ENCODE measurements at places on chromosomes 12 and 14. TPM values are rescaled to one million over a fixed set of nuclear protein-coding genes. Genes with fewer than 3 reads are reported as not detected.

The IL22 gene
- not detected for total RNA-seq

DNA sequence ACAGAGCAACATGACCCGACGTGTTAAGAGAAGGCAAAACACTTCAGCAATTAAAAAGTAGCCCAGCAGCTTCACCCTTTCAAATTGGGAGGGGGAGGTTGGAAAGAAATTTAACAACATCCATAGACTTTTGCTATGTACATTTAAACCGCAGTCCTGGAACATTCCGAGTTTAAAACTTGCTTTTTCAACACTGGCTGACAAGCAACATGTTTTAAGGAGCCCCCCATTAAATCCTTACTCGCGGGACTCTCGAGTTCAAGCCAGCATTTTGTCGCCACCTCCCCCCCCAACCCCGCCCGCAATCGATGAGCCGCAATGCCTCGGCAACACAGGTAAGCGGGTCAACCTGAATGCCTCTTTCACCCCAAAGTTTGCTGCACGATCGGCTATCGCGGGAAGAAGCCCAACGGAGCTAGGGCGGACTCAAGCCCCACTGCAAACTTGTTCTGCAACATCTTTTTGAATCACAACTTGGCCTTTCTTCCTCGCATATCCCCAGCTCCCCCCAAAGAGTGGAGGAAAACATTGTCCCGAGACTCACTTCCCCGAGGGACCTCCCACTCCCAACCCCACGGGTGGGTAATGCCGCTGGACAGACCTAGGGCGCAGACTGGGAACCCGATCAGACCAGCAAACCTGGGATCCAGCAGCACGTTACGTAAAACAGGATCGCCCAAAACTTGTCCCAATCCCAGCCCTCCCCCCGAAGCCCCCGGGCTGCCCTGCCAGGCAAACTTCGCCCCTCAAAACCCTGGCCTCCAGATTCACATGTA lies 777 bp downstream of the ZFP36L1 start:
- no peak for DNase-seq

The EXD2 gene
- total RNA-seq: 17.2 TPM

DNA sequence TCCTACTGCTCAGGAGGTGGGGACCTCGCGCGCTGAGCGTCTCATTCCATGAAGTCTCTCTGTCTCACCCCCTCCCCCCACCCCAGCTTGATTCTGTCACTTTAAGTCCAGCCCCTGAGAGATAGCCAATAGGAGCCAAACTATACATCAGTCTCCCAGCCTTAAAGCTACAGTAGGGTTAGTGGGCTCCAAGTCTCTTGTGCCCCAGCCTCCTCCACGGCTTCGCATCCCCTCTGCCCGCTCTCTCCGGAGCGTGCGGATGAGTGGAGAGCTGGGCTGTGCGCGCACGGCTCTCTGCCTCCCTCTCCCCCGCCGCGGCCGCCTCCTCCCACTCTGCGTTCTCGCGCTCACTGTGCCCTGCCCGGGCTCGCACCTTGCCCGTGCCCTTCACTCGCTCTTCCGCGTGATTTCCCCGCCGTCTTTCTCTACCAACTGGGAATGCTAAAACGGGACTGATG lies at the start of gene ESRRB:
ESRRB (plus strand) TSS at position 191 of the 458 bp plus-strand sequence; CDS start at position 456, 265 bp downstream.
- no peak for DNase-seq

The CCDC197 gene
- not detected for total RNA-seq

GRCh38 chr14:47674543-47675465 lies 601 bp downstream of the MDGA2 start:
- no peak for DNase-seq

DNA sequence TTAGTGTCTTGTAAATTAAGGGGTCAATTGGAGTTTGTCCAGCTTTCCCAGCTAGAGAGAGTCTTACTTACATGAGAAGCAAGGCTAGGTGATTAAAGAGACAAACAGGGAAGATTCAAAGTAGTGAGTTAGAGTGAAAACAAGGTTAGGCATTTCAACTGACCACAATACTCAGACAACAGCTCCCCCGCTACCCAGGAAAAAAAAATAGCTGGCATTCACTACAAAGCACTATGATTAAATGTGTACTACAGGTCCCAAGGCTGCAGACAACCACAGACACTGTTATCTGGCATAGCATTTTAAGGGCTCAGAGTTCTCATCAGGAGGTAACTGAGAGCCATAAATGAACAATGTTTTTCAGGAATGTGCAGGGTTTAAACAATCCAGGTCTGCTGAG lies 680.9 kb downstream of the TMEM121 start:
- no peak for DNase-seq

DNA sequence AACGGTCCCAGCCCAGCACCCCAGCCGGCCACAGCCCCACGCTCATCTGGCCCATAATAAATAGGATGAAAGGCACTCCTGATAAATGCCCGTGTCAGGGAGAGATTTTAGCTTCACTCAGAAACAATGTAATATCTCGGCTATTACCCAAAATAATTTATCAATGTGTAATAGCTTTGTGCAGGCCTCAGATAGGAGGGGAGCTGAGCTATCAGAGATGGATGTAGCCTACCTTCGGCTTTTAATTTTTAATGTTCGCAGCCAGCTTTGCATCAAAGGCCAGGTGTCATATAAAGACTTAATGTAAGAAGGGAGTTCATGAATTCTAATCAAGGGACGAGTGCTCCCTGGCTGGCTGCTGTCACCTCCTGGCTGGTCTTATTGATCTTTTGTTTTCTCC lies 171.9 kb downstream of the ESRRB start:
- no peak for DNase-seq

GRCh38 chr14:102085948-102086708 lies 716 bp downstream of the HSP90AA1 start:
- DNase-seq: peak; percentile 67

The GPR84 gene
- total RNA-seq: not detected

DNA sequence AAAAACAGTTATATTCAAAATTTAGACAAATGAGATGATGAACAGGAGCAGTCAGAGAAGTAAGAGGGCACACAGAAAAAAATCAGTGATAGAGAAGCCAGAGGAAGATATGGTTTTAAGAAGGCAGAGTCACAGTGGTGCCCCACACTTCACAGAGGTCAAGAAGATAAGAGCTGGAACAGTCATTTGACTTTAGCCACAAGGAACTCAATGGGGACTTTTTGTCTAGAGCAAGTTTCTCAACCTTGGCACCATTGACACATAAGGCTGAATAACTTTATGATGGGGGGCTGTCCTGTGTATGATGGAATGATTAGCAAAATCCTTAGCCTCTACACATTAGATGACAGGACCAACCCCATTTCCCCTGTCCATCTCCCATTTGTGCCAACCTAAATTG lies 172.8 kb upstream of the PLEKHG7 start:
- no peak for DNase-seq

- DNase-seq: no peak
These were observed 13.6 kb upstream of the GALNT16 start for GRCh38 chr14:69246331-69246730.

The CPNE6 gene
- total RNA-seq: not detected

The NTF3 gene
- 58.9 TPM for total RNA-seq

DNA sequence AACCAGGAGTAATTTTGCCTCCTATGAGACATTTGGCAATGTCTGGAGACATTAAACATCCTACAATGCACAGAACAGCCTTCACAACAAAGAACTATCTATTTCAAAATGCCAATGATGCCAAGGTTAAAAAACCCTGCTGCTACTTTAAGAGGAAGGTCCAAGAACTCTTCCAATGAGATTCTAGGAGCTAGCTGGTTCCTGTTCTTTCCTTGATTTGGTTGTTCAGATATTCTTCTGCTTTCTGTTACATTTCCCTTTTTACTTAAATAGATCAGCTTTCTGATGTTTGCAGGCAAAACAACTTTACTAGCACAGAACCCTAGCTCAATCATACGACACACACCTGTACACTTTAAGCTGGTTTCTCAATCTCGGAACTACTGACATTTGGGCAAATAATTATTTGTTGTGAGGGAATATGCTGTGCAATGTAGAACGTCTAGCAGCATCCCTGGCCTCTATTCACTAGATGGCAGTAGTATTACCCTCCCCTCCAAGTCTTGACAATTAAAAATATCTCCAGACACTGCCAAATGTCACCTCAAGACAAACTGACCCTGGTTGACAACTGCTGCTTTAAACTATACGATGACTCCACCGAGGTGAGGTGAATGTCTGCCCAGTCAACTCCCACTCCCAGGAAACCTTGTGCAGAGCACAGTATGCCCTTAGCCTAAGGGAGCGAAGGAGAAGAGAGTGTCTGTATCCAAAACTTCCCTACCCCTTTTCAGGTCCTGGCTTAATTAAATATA lies 4.4 kb downstream of the BLTP3B start:
- DNase-seq: no peak

- no peak for DNase-seq
These were observed 66.5 kb downstream of the ATP23 start for GRCh38 chr12:58007875-58008274.

GRCh38 chr14:51682411-51682810 lies 30.7 kb downstream of the FRMD6 start:
- DNase-seq: no peak

The RHOJ gene
- 12.9 TPM for total RNA-seq

GRCh38 chr12:120922279-120922678 lies 18.1 kb upstream of the SPPL3 start:
- no peak for DNase-seq

The IAPP gene
- not detected for total RNA-seq

- no peak for DNase-seq
These were observed 1.6 kb downstream of the MLEC start for GRCh38 chr12:120688527-120689071.

The BDKRB1 gene
- total RNA-seq: not detected

GRCh38 chr12:48995086-48995879 lies 3.9 kb downstream of the DDN start:
- DNase-seq: no peak

The VDR gene
- 13.1 TPM for total RNA-seq

DNA sequence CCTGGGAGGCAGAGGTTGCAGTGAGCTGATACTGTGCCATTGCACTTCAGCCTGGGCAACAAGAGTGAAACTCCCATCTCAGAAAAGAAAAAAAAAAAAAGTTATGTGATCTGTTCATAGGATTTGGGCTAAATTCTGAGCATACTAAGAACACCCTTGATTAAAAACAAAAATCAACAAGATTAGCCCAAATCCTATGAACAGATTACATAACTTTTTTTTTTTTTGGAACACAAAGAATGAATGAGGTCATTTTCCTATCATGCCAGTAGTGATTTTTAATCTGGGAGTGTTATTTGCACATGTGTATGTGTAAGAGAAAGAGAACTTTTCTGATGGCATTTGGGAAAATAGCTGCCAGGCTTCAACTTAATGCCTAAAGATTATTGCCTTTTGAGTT lies 208.7 kb downstream of the ERC1 start:
- no peak for DNase-seq

The SIX6 gene
- total RNA-seq: not detected

DNA sequence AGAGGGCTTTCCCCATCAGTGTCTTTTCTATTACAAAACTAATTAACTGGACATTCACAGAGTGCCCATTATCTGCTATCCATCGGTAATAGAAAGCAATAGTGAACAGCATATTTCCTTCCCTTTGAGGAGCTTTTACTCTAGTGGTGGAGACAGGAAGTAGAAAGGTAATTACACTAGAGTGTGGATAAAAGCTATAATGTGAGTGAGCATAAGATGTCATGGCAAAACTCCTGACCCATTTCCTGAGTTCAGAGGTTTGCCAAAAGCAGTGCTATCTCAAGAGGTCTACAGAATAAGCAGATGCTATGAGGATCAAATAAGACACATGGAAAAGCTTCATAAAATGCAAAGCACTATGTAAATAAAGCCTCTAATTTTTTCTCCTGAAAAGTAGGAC lies 24.0 kb downstream of the TIMELESS start:
- DNase-seq: no peak
